ENCODE measurements at places on chromosomes 2 and 18. TPM values are rescaled to one million over a fixed set of nuclear protein-coding genes. Genes with fewer than 3 reads are reported as not detected.

GRCh38 chr18:8947566-8947965, 154.9 kb upstream of the NDUFV2 start:
- no peak for DNase-seq

GRCh38 chr18:78737006-78737915, 242.4 kb upstream of the SALL3 start:
- no peak for DNase-seq

DNA sequence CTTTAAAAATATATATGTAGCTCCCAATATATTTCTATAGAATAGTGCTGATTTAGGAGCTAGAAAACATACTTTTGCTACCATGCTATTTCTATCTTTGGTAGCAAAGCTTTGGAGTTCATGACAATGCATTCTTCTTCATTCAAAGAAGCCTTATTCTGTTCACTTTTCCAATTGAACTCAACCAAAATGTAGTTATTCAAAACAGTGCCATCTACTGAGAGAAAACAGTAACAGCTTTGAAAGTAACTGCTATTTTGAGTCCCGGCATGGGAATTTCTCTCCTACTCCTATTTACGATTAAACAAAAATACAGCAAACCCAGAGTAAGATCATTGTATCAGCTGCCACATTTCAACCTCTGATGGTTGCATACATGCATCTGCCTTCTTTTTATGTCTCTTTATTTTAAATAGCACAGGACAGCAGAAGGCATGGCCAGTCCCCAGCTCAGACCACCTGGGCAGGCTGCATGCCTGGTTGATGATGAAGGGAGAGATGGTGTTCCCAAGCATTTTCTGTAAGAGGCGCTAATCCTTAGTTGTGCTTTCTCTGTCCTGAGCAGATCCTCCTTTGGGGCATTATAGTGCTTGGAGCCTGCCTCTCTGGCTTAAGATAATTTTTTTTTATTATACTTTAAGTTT, 69.7 kb upstream of the SULT1C3 start:
- DNase-seq, result no peak

- DNase-seq, result peak; percentile 65
Measured at GRCh38 chr2:148876595-148877402, 1.8 kb downstream of the KIF5C start.

- no peak for DNase-seq
Measured at GRCh38 chr2:223123855-223124610, 72.0 kb downstream of the KCNE4 start.

DNA sequence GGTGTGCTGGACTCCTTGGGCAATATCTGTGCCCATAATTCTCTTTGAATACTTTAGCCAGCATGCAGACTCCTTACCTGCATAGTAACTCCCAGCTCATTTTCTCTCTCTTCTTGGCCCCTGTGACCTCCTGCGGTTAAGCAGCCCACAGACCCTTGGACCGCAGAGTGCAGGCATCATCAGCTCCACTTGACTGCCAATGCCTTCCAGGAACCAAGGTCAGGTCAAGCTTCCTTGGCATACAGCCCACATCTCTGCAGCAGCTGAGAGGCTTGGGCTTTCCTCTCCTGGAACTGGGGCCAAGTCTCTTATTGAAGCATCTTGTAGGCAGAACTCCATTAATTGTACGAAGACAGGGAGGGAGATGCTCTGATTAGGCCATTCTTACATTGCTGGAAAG, 130.1 kb upstream of the PIEZO2 start:
- DNase-seq, result no peak

DNA sequence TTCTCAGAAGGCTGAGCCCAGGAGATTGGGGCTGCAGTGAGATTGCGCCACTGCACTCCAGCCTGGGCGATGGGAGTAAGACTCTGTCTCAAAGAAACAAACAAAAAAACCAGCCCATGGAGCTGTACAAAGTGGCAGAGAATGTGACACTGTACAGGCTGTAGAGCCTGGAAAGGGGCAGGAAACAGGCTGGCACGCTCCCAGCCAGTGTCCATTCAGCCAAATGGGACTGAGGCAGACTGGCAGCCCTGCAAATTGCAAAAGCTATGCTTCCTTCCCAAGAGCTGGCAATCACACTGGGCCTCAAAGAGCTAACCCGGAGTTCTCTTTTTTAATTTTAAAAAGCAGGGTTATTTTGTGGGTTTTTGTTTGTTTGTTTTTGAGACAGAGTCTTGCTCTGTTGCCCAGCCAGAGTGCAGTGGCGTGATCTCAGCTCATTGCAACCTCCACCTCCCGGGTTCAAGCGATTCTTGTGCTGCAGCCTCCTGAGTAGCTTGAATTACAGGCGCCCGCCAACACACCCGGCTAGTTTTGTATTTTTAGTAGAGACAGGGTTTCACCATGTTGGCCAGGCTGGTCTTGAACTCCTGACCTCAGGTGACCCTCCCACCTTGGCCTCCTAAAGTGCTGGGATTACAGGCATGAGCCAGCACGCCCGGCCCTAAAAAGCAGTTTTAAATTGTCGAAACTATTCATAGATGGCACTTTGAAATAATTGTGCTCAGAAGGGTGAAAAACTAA, 42.8 kb downstream of the SCRN3 start:
- DNase-seq, result no peak

DNA sequence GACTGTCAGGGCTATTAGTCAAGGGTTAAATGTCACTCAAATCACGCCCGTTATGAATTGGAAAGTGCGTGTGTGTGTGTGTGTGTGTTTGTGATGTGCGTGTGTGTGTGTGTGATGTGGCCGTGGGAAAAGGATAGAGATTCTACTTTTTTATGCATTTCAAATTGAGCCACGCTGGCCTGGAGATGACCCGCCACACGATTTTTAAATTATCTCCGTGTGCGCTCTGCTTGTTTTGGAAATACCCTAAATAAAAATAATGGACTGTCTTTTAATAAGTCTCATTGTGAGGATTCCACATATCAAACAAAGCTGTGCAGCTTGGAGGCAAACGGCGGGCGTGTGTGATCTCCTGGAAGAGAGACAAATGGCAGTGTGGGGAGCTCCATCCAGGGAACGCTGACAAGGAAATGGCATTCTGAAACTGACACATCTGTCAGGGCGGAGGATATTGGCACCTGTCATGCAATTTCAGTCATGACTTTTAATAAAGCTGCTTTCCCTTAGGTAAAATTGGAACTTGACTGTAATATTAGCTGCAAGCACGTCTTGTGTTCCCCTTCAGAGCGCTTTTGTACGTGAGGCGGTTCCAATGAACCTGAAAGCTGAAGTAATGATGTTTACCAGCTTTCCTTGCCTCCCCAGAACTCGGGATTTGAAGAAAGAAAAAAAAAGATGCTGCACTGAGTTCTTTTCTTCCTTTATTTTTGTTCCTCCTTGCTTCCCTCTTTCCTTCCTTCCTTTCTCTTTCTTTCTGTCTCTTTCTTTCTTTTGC, 381.8 kb upstream of the SMIM21 start:
- no peak for DNase-seq

GRCh38 chr2:239679755-239680154, 278.9 kb upstream of the HDAC4 start:
- no peak for DNase-seq

- DNase-seq, result peak; percentile 18
Measured at GRCh38 chr2:178478130-178478438, 316 bp downstream of the FKBP7 start.

DNA sequence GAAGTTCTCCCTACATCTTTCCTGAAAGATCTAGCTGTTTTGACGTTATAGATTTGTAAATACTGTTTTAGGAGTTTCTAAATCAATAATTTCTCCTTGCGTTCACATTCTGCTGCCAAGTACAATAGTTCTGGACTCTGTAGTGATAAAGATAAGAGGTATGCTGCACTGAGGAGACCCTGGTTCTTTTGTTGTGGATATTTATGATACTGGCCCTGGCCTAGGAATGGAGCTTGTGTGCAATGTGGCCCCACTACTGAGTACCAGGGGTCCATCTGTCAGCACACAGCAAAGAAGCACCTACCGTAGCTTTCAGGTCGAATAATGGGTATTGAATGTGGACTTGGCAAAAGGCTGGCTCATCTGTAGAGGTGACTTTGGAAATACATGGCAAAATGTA, 85.0 kb downstream of the MAP3K20 start:
- DNase-seq, result no peak

DNA sequence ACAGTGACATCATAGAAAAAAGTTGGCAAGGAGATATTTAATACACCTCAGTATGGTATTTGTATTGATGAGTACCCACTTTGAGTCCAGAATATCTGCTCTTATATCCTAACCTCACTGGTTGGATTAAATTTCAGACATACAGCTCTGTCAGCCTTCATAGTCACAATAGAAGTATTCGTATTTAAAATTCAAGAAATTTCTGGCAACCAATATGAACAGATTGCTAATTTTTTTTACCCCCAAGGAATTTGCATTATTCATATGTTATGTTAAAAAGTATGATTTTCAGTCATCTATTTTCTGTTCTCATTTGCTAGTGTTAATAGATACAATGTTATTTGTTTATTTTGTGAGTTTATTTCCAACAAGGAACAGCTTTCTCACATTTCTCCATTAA, 1306.8 kb upstream of the NXPH2 start:
- no peak for DNase-seq

- DNase-seq, result no peak
Measured at GRCh38 chr2:148896136-148896535, 21.1 kb downstream of the KIF5C start.

DNA sequence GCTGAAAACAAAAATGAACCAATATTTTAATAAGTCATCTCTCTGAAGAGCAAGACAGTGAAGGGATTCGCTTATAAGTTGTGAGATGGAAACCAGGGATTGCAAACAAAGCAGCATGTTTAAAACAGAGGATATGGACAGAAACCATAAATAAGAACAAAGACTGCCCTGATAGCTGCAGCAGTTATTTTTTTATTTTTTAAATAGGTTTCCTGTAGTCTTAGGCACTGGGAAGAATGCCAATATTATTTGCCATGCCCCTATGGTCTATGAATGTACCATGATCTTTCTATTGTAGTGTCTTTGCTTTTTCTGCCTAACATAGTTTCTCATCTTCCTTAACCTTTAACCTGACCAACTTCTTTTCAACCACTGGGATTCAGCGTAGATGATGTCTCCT, 1334.0 kb upstream of the NRXN1 start:
- DNase-seq, result no peak

- DNase-seq, result no peak
Measured at GRCh38 chr2:189408294-189408693, 33.0 kb upstream of the WDR75 start.

- no peak for DNase-seq
Measured at GRCh38 chr18:51097021-51097822, 67.2 kb downstream of the SMAD4 start.

DNA sequence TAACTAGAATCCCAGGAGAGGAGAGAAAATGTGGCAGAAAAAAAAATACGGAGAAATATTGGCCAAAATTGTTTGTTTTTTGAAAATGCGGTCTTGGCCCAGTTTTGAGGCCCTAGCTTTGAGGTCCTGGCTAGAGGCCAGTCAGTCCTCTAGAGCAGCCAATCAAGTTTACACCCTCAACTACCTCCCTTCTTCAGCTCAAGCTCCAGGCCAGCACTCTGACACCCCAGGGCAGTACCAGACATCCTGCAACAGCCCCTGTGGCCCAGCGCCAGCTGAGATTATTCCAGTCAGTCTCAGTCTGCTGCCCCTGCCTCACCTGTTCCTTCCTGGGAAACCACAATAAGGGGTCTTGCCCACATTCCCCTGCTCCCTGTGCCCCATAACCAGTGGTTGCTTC, 107.7 kb downstream of the UGGT1 start:
- DNase-seq, result no peak

- DNase-seq, result no peak
Measured at GRCh38 chr2:15278296-15278695, 282.8 kb downstream of the NBAS start.

DNA sequence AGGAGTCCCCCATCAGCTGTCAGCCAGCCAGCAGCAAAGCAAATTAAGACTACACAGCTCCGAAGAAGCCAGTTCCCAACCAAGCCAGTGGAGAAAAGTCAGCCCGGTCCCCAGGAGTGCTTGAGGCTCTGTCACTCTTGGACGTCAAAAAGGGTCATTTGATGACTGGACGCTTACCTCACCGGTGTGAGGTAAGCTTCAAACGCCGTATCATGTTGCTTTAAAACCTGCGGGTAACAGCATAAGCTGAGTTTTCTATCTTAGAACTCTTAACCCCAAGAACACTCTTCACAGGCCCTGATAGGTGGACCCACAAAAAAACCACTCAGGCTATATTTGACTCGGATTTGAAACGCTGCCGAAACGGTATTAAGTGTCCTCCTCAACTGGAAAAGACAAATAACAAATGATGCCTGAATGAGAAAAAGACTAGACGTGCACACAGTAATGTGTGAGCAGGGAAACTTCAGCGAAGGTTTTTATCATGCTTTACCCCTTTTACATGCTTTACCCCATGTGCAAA, 682 bp upstream of the LNPK start:
- no peak for DNase-seq

- no peak for DNase-seq
Measured at GRCh38 chr18:3725115-3725514, 275.1 kb downstream of the TGIF1 start.

GRCh38 chr2:225008935-225009334, 33.3 kb downstream of the DOCK10 start:
- DNase-seq, result no peak

GRCh38 chr18:47984991-47985390, 54.5 kb upstream of the SMAD2 start:
- no peak for DNase-seq

DNA sequence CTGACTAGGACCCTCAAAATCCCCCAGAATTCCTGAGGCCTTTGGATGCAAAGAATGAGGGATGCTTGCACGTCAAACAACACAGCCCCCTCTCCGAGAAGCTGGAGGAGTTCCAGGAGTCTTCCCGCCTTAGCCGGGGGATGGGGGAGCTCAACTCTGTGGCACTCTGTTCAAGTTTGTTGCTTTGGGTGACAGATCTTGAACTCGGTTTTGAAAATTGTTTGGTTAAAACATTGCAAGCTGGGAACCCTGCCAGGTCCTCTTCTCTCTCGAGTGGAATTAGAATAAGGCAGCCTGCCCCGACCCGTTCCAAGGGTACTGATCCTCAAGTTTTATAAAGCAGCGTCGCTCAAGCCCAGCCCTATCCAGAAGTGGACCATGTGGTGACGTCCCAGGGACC, 244.1 kb downstream of the LOXHD1 start:
- DNase-seq, result no peak

- DNase-seq, result peak; percentile 6
Measured at GRCh38 chr18:13223311-13224143, 5.0 kb downstream of the LDLRAD4 start.

- DNase-seq, result no peak
Measured at GRCh38 chr2:9071584-9072124, 68.2 kb upstream of the MBOAT2 start.

SCYGR4 gene
- not detected for total RNA-seq

AOX1 gene
- 0.15 TPM for total RNA-seq

ANO7 gene
- 0.53 TPM for total RNA-seq

PTPRN gene
- total RNA-seq, result 0.28 TPM

PJVK gene
- total RNA-seq, result 0.91 TPM

KIAA2012 gene
- total RNA-seq, result not detected

VIT gene
- not detected for total RNA-seq

TUBA4B gene
- total RNA-seq, result not detected

DHRS9 gene
- total RNA-seq, result not detected

TEKT4 gene
- total RNA-seq, result not detected

CREG2 gene
- 0.65 TPM for total RNA-seq

LTBP1 gene
- 0.35 TPM for total RNA-seq

RTKN gene
- total RNA-seq, result 1.1 TPM

SKOR2 gene
- not detected for total RNA-seq

PIEZO2 gene
- not detected for total RNA-seq

All from activated CD4-positive, alpha-beta memory T cell treated with anti-CD3 and anti-CD28 coated beads, Interleukin-2, amount 10 ng/mL, durations not matched to agents 7 days and 5 days (primary cell).